Astrocyte (in vitro differentiated cells and primary cell): ENCODE measurements at places on chromosomes 5 and 9. TPM values are rescaled to one million over a fixed set of nuclear protein-coding genes. Genes with fewer than 3 reads are reported as not detected.

GRCh38 chr5:62376064-62376463 is 27.6 kb downstream of the DIMT1 start:
- peak; percentile 19 for DNase-seq

- no peak for DNase-seq
These were observed 12.6 kb downstream of the AUH start for GRCh38 chr9:91349115-91349555.

GRCh38 chr9:16543225-16543624 is 327.2 kb downstream of the BNC2 start:
- no peak for DNase-seq

GRCh38 chr5:139688751-139689372 is 40.7 kb downstream of the CXXC5 start:
- no peak for DNase-seq

SLC36A3 gene
- not detected in 2 replicates for total RNA-seq

GRCh38 chr5:96177303-96177869 is 215.7 kb upstream of the ELL2 start:
- peak; percentile 94 for DNase-seq
